ENCODE measurements at places on chromosomes 7 and 10. TPM values are rescaled to one million over a fixed set of nuclear protein-coding genes. Genes with fewer than 3 reads are reported as not detected.

The TFEC gene
- total RNA-seq, result 6.6 TPM

The CALML3 gene
- not detected for total RNA-seq

The SPDYE6 gene
- not detected for total RNA-seq

The SLC26A5 gene
- total RNA-seq, result 0.44 TPM

The SUN3 gene
- total RNA-seq, result not detected

The ADAM8 gene
- total RNA-seq, result 3.9 TPM

The ADGRA1 gene
- total RNA-seq, result 3.4 TPM

DNA sequence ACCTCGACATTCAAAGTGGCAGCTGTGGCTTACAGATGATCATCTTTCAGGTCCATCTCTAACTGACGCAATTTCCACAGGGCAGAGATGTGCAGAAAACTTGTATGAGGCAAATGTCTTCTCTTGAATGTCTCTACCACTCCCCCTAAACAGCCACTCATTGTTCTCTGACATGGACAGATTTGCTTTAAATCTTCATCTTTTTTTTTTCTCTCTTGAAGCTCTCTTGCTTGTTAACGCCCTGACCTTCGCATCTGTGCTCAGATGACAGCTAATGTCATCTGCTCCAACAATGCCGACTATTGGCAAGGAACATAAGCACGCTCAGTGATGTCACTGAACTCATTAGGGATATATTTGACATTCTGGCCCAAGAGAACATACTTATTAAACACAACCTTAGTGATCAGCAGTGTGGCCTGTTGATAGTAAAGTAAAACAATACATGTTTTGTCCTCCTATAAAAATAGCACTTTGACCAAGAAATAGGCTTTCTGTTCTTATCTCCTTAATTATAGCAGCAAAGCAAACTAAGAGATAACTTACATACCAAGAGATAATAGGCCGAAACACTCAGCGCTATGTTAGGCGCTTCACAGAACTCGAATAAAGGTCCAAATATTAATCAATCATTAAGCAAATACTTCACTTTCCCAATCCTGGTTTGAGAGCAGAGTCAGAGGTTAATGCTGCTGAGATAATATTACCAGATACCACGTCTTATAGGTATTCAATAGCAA, 583.5 kb downstream of the PARD3 start:
- no peak for DNase-seq

DNA sequence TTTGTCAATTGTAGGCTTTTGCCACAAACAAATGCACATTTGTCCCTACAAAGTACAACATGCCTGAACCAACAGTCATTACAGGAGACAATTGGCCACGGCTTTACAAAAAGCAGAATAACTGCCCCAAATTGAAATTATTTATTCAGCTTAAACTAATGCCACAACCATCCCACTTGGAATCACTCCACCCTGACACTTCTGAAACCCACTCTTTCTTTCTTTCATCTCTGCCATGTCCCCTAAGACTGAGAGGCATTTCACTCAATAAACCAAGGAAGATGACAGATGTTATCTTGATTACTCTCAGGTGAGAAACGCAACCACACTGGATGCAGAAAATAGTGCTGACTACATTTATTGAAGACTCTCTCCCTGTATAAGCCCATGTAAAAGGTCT, 2.6 kb upstream of the NPM3 start:
- no peak for DNase-seq

DNA sequence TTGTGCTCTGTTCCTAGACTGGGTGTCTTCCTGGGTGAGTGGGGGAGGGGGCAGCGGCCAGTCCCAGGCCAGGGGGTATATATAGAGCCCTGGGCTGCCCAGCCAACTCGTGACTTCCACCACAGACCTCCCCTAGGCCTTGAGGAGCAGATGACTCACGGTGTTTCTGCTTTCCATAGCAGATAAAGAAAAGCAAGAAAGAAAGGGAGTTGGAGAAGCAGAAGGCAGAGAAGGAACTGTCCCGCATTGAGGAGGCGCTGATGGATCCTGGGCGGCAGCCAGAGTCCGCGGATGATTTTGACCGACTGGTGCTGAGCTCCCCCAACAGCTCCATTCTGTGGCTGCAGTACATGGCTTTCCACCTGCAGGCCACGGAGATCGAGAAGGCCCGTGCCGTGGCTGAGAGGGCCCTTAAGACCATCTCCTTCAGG, 10.1 kb downstream of the CALHM2 start:
- DNase-seq, result no peak

DNA sequence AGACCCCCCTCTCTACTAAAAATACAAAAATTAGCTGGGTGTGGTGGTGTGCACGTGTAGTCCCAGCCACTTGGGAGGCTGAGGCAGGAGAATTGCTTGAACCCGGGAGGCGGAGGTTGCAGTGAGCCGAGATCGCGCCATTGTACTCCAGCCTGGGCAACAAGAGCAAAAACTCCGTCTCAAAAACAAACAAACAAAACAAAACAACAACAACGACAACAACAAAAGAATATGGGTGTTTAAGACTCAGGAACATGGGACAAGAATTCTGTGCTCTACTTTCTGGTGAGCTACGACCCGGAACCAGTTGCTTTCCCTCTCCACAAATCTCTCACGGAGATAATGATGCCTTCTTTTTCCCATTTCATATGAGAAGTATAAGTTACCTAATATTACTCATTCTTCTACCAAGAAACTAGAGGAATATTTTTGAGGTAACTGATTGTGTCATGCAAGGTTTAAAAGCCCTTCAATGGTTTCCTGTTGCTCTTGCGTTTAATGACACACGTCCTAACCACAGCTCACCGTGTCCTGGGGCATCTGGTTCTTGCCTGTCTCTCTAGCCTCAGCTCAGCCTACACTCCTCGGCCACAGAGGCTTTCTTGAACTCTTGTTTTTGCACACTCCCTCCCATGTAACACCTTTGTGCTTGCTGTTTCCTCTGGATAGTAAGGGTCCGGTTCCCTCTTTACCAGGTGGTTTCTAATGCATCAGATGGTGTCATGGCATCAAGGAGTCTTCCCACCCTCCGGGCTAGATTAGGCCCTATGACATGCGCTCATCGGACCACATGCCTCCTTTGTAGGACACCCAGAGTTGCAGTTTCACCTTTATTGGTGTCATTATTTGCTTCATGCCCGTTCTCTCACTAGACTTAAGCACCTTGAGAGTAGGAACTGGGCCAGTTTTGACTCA, 67.5 kb downstream of the PFKFB3 start:
- no peak for DNase-seq

DNA sequence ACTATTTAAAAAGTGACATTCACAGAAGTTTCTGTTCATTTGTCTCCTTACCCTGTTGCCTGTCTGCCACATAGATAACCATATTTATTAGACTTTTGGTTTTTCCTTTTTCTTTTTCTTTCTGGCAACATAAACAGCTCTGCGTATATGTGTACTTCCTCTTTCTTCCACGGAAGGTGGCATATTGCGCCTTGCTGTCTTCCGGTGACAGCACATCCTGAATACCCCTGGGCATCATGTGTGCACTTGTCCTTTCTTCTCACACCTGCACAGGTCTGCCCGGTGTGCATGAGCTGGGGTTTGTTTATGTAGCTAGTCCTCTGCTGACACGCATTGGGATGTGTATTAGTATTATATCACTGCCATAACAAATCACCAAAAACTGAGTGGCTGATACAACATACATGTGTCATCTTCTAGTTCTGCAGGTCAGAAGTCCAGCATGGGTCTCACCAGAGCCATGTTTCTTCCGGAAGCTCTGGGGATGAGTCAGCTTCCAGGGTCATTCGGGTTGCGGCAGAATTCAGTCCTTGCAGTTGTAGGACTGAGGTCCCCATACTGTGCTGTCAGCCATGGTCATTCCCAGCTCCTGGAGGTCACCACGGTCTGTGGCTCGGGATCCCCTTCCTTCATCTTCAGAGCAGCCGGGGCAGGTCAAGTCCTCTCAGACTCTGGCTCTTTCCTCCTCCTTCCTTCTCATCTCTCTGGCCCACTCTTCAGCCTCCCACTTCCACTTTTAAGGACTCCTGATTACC, 596.0 kb upstream of the FOXK1 start:
- DNase-seq, result no peak

DNA sequence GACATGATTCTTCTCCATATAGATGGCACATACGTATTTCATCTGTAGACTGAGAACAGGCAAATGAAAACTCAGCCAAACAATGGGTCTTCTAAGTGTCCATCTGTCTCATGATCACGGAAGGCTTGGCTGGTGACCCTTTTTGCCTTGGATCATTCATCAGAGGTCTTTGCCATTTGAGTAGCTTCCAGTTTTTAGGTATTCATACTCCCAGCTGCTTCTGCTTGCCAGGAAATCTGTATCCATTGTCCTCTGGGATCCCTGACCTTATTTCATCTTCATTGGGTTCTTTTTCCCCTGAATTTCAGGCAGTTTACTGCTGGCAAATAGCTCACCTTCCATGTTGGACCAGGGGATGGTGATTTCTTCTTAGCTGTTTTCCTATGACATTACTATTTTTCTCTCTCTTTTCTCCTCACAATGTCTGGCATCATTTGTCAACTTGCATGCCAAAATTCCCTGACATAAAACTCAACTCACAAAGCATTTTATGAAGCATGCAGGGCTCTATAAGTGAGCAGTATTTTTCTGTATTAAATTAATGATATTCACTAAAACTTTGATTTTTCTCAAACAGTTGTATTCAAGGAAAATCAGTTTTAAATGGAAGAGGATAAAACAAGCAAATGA, 241.2 kb downstream of the DNAJB9 start:
- peak; percentile 10 for DNase-seq
